Fibroblast of the aortic adventitia (primary cell): ENCODE measurements at places on chromosomes 7 and 10.
A peak's percentile ranks its signal among the peaks of the same experiment; 100 is the strongest.

GRCh38 chr10:59374916-59375315 lies 12.6 kb upstream of the FAM13C start:
- peak; percentile 26 for DNase-seq

DNA sequence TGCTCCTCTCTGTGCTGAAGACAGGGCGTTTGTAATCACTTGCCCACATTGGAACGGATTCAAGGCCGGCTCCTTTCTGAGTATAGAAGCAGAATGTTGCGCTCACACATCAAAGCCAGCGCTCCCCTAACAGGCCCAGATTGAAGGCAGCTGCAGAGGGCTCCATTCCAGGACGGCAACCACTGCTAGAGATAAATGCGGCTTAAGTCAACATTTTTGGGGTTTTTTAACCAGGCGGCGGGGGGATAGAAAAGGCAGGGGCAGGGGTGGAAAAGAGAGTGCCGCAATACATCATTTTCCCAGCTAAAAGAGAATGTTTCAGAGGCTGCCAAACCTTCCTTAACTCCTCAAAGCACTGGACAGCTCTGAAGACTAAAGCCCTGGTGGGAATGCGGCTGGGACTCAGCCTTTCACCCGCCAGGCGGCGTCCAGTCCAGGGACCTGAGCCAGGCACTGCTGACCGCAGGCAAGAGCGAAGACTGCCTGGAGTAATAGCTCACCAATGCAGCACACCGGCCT lies 189.6 kb downstream of the TNS3 start:
- peak; percentile 96 for DNase-seq

DNA sequence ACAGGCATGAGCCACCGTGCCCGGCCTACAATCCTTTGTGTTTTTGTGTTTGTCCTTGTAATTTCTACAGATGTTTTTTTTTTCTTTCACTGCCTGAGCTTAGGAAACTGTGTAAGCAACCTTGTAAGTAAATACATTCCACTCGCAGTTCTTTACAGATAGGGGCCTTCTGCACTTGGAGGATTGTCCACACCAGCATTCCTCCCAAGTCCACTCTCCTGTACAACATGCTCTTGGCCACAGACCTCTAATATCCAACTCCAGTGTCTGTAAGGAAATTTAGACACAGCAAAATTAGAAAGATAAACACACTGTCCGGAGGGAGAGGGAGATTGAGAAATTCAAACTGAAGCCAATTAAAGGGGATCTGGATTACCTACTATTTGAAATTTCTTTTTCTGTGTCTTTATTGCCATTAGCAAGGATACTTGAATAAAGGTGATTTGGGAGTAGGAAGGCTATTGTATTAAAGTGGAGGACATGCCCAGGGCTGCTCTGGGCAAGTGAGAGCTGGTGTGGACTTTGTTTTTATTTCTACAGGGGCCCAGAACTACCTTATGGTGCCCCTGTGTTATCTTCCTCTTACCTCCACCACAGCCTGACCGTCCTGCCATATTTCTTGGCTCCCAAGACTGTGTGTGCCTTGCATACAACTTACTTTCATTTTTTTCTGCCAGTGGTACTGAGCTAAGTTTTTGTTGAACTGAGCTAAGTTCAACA lies 9.7 kb downstream of the MXI1 start:
- peak; percentile 49 for DNase-seq

- peak; percentile 80 for DNase-seq
These were observed 94.3 kb upstream of the PDE1C start for GRCh38 chr7:32164341-32164996.

DNA sequence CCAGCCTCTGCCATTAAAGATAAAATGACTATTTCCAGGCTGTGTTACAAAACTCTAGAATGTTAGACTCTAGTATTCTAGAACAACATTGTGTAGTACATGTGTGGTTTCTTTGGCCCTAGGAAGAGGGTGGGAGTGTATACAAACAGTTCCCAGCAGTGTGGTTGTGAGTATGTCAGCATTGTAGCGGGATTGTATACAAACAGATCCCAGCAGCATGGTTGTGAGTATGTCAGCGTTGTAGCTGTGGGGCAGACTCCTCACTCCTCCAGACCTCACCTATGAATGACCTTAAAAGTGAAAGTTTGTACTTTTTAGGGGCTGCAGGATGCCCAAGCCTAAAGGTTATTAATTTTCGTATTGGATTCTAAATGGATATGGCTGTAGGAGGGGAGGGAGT lies 6.9 kb upstream of the ACSL5 start:
- no peak for DNase-seq

GRCh38 chr7:142795339-142795863 lies 24.6 kb downstream of the PRSS2 start:
- no peak for DNase-seq

DNA sequence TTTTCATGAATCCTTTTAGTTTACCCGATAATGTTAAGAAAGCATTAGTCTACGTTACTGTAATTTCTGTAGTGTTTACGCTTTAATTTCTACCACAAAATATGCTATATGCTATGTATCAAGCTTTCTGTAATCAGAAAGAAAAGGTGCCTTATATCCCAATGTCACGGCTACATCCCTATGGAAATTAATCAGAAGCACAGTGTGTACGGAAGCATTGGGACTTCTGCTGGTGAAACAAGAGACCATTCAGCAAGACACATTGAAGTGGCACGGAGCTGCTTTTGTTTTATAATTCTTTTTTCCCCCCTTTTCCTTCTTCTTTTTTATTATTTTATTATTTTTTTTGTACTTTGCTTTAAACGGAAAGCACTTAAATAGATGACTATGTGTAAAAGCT lies 31.2 kb upstream of the SH2B2 start:
- no peak for DNase-seq

- DNase-seq, result no peak
These were observed 148.1 kb downstream of the ARHGAP21 start for GRCh38 chr10:24575481-24576002.

- DNase-seq, result no peak
These were observed 372.6 kb downstream of the GRID1 start for GRCh38 chr10:85993840-85994507.

DNA sequence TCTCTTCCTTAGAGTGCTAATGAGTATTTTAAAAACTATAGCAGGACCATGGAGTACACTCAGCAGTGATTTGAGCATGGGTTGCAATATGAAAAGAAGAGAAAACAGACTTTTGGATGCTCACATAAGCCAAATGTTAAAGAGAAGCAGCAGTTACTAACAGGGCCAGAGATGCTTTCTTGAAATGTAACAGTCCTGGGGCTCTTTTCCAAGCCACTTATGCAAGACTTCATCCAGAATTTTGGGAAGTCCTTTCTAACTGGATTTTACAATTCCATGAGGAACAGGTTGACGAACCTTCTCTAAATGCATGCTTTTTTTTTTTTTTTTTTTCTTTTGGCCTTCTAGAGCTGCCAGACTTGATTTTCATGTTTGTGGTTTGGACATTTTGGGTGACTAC lies 282.0 kb downstream of the SEC23IP start:
- DNase-seq, result no peak

GRCh38 chr10:132480356-132480755 lies 57.2 kb upstream of the INPP5A start:
- DNase-seq, result no peak

DNA sequence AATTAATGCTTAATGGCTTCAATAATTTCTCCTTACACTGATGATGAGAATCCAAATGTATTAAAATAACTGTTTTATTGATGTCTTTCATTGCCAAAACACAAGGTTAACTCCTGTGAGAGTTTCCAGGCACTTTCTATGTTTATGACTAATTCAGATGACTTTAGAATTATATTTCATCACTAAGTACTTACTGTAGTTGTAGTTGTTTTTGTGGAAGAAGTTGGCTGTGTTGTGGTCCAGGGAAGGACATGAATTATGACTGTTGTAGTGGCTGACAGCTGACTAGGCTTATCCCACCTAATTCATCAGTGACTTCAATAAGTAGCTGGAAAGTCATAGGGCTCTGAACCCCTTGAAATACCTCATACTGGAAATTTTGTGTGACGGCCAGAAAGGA lies 254.8 kb downstream of the HGF start:
- DNase-seq, result peak; percentile 27

DNA sequence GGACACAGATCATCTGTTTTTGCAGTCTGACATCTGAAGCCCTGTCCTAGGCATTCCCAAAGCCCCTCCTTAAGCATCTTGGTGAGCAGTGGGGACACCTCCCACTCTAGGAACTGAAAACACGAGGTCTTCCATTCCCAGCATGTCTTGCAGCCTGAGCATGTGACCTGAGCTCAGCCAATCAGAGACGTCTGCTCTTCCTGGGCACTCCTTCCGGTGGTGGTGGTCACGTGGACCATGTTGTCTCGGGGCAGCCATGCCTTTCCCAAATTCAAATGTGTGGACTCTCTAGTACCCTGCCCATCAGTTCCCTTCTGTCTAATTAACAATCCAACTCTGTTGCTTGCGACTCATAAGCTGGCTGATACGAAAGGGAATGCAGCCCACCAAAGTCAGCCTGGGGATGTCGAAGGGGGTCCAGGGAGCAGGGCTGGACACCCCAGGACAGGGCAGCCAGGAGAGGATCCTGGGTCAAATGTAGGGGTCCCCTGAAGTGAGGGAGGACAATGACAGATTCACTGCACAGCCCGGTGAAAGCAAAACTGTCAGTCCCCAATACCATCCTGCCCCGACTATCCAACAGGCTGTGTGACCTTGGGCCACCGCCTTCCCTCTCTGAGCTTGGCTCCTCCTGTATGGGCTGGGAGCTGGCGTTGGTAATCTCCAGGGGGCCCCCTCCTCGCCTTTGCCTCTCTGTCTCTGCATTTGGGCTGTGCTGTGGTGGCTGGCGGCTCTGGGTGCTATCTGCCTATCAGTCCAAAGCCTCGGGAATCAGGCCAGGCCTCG lies 57.4 kb upstream of the BAIAP2L1 start:
- DNase-seq, result no peak

DNA sequence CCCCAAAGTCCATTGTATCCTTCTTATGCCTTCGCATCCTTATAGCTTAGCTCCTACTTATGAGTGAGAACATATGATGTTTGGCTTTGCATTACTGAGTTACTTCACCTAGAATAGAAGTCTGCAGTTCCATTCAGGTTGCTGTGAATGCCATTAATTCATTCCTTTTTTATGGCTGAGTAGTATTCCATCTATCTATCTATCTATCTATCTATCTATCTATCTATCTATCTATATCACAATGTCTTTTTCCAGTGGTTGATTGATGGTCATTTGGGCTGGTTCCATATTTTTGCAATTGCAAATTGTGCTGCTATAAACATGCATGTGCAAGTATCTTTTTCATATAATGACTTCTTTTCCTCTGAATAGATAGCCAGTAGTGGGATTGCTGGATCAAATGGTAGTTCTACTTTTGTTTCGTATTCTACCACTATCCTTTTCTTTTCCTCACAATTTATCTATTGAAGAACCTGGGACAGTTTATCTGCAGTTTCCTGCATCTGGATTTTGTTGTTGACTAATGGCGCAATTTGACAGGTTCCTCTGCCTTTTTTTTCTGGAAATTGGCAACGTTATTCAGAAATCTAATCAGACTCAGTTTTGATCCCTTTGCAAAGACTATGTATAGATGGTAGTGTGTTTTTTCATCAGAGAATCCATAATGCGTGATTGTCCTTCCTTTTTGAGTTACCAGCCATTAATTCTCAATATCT lies 287.2 kb downstream of the ARL4A start:
- no peak for DNase-seq

DNA sequence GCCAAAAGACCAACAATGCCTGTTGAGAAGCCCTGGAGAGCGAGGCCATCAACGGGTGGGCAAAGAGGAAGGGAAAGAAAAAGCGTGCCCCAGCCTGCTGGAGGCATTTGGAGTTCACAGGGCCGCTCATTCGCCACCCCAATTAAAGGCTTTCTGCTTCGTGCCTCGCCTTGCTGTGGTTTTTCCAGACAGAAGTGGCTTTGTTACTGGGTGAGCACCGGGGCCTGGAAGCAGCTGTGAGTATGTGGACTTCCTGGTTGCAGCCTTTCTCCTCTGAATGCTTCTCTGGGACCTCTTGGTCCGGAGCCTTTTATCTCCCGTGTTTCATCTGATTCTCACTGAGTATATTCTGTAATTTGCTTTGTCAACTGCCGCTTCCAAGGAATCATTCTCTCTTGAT lies 118.1 kb upstream of the EGR2 start:
- no peak for DNase-seq

- DNase-seq, result no peak
These were observed 6.4 kb upstream of the ZNF398 start for GRCh38 chr7:149140831-149141230.

DNA sequence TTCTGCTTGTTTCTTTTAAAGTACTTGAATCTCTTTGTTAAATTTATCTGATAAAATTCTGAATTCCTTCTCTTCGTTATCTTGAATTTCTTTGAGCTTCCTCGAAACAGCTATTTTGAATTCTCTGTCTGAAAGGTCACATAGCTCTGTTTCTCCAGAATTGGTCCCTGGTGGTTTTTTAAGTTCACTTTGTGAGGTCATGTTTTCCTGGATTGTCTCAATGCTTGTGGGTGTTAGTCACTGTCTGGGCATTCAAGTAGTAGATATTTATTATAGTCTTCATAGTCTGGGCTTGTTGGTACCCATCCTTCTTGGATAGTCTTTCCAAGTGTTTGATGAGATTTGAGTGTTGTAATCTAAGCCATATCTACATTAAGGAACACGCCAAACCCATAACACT lies 1060.6 kb downstream of the LRMDA start:
- DNase-seq, result peak; percentile 98

- DNase-seq, result no peak
These were observed 573.4 kb downstream of the ETV1 start for GRCh38 chr7:13416071-13416470.

- DNase-seq, result peak; percentile 33
These were observed 1.8 kb downstream of the LAMB1 start for GRCh38 chr7:108000875-108001763.
